CD4-positive, alpha-beta T cell (primary cell): ENCODE measurements at places on chromosomes 2 and 18.

DNA sequence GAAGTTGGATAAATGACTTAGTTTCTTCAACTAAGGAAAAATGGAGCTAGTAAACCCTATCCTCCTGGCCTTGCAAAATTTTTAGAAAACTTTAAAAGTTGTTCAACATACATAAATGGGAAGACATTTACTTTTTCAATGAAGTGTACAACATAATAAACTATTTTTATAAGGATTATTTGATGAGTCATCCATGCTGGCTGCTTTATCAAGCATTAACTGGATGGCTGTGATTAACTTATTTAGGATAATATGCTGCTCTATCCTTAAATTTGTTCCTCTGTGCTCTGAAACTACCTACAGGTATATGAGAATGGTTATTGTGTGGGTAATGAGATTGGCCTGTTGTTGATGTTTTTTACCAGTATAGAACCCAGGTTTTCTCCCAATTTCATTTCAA lies 21.3 kb downstream of the DYTN start:
- peaks cover 4% of the 10 kb centered on the region for H3K27me3 ChIP-seq
- no peak overlapping the region for H3K4me3 ChIP-seq
- no peak overlapping the region for H3K27ac ChIP-seq
- no peak for DNase-seq
- H3K36me3 ChIP-seq: no peaks in the 10 kb centered on the region
- no peaks in the 10 kb centered on the region for H3K4me1 ChIP-seq

GRCh38 chr2:163812926-163813520 lies 77.2 kb upstream of the FIGN start:
- H3K4me1 ChIP-seq: no peaks in the 10 kb centered on the region
- no peak for DNase-seq
- H3K36me3 ChIP-seq: no peaks in the 10 kb centered on the region
- no peak overlapping the region for H3K4me3 ChIP-seq

DNA sequence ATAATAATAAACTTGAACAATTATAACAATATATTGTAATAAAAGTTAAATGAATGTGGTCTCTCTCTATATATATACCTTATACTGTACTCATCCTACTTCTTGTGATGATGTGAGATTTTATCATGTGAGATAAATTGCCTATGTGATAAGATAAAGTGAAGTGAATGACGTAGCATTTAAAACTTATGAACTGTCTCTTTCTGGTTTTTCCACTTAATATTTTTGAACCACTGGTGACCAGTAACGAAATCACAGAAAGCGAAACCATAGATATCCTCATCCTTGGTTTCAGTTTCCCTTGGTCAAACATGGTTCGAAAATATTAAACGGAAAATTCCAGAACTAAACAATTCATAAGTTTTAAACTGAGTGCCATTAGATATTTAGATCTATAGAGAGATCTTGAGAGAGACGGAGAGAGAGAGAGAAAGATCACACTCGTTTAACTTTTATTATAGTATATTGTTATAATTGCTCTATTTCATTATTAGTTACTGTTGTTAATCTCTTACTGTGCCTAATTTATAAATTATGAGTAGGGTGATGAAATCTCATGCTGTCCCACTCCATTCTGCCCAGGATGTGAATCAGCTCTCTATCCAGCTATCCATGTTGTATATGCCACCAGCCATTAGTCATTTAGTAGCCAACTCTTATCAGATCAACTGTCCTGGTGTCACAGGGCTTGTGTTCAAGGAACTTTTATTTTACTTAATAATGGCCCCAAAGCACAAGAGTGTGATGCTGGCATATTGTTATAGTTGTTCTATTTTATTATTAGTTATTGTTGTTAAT lies 156.8 kb downstream of the THADA start:
- H3K27me3 ChIP-seq: no peaks in the 10 kb centered on the region
- no peaks in the 10 kb centered on the region for H3K4me1 ChIP-seq
- peaks cover 2% of the 10 kb centered on the region for H3K36me3 ChIP-seq
- no peak overlapping the region for H3K4me3 ChIP-seq

DNA sequence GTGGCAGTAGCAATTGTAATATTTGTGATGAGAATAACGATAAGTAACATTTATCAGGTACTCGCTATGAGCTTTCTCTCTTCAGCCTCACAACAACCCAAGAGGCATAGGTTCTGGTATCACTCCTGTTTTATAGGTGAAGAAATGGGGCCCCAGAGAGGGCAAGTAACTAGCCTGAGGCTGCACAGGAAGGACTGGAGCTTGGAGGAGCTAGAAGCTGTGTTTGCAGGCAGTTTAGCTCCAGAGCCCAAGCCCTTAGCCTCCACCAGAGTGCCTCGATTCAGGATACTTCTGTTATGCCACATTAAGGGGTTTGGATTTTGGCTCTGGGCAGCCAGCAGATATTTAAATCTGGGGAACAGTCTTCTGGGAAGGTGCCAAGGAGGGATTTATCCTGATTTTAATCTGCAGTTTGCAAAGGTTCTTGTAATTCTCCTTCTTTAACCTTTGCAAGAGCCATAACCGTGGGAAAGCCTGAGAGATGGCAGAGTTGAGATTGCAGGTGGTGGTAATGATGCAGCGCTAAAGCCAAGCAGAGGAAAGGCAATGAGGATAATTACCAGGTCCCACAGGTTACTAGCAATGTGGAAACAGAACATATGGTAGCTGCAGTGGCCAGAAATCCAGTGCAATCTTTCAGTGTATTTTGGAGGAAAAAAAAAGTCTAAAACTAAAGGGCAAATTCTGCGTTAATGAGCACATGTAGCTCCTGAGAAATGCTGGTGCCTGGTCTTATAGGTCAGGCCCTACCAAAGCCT lies 9.1 kb downstream of the MOCOS start:
- H3K27ac ChIP-seq: no peak overlapping the region
- no peaks in the 10 kb centered on the region for H3K27me3 ChIP-seq
- H3K4me3 ChIP-seq: no peak overlapping the region
- DNase-seq: no peak

GRCh38 chr18:67260841-67261240 lies 255.7 kb downstream of the DSEL start:
- H3K27me3 ChIP-seq: no peaks in the 10 kb centered on the region
- no peak for DNase-seq
- H3K27ac ChIP-seq: no peak overlapping the region
- H3K36me3 ChIP-seq: no peaks in the 10 kb centered on the region

- peaks cover 40% of the 10 kb centered on the region for H3K36me3 ChIP-seq
- H3K27me3 ChIP-seq: no peaks in the 10 kb centered on the region
- H3K27ac ChIP-seq: no peak overlapping the region
- DNase-seq: no peak
Observed at GRCh38 chr2:84866122-84866521, 14.8 kb downstream of the TRABD2A start.

DNA sequence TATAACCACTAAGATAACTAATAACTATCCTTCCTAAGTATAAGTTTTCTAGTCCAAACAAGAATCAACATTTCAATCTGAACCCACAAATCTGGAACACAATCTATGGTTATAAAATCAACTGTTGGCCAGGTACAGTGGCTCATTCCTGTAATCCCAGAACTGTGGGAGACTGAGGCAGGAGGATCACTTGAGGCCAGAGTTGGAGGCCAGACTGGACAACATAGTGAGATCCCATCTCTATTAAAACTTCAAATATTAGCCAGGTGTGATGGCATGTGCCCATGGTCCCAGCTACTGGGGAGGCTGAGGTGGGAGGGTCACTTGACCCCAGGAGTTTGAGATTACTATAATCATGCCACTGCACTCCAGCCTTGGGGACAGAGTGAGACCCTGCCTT lies 11.2 kb downstream of the MRPS5 start:
- peaks cover 86% of the 10 kb centered on the region for H3K36me3 ChIP-seq
- no peak overlapping the region for H3K4me3 ChIP-seq
- H3K27me3 ChIP-seq: no peaks in the 10 kb centered on the region
- peaks cover 7% of the 10 kb centered on the region for H3K4me1 ChIP-seq
- no peak overlapping the region for H3K27ac ChIP-seq

DNA sequence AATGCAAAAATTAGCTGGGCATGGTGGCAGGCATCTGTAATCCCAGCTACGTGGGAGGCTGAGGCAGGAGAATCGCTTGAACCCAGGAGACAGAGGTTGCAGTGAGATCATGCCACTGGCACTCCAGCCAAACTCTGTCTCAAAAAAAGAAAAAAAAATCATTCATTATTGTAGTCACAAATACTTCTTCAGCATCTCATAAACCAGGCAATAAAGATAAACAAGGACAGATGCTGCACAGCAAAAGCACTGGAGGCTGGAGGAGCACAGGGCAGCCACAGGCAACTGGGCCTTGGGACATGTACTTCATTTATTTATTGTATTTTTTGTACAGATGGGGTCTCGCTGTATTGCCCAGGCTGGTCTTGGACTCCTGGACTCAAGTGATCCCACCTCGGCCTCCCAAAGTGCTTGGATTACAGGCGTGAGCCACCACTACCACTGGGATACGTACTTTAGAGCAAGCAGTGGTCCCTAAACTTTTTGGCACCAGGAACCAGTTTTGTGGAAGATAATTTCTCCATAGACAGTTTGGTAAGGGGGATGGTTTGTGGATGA lies 16.8 kb upstream of the MAT2A start:
- H3K4me1 ChIP-seq: peaks cover 6% of the 10 kb centered on the region
- DNase-seq: no peak
- no peaks in the 10 kb centered on the region for H3K27me3 ChIP-seq

DNA sequence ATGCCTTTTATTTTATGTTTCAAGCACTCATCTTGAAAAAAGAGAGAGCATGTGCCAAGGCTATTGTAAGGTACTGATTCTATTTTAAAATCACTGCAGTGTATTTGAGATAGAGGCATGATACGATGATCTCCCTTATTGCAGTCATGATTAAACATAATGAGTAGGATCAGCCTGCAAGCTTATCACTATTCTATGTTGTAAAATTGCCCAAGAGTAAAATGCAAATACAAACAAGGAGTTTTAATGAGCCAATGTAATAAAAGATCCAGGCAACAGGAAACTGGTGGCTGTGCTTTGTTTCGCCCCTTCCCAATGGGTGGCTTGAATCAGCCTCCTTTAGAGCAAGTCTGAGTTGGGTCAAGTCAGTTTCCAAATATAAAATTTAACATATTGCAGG lies 116.4 kb upstream of the RBMS1 start:
- H3K27me3 ChIP-seq: no peaks in the 10 kb centered on the region
- no peak overlapping the region for H3K4me3 ChIP-seq
- no peak for DNase-seq
